ENCODE measurements at places on chromosomes 7 and 10.

- DNase-seq, result no peak
Measured at GRCh38 chr10:113441220-113441619, 111.6 kb upstream of the HABP2 start.

- no peak for DNase-seq
Measured at GRCh38 chr10:79202188-79203013, 133.6 kb downstream of the ZMIZ1 start.

DNA sequence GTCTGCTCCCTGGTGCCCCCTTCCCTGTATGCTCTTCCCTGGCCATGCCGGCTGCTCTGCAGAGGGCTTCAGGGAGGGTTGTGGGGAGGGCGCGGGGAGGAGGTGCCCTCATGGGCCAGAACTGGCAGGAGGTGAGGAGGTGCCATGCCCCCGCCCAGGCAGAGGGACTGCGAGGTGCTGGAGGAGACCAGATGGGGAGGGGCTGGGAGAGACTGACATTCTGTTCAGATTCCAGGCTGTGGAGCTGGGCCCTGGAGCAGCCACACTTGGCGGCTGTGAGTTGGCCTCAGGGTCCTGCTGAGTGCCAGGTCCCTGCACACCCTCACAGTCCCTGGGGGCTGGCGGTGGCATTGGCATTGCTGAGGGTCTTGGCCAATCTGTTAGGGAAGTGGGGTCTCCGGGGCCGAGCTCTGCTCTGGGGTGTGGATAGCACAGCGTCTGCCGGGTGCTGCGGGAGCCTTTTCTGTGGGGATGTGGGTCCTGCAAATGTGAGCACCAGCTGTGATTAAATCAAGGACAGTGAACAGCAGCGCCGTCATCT is 25.4 kb downstream of the INPP5A start:
- no peak for DNase-seq

DNA sequence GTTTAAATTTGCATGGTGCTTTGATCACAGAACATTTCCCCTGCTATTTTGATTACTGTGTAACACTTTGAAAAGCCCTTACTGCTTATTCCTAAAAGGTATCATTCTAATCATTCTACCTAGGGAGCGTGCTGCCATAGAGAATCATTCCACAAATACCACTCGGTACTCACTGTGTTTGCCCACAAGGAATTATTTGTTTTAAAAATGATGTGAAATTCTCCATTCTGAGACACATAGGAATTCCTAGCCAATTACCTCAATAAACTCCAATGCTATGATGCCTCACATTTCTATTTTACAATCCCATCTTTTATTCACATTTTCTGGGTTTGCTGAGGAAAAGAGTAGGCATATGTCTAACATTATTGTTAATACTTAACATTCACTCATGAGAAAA is 16.2 kb upstream of the TES start:
- DNase-seq, result no peak

GRCh38 chr10:78461333-78461732 is 427.7 kb downstream of the RPS24 start:
- no peak for DNase-seq

DNA sequence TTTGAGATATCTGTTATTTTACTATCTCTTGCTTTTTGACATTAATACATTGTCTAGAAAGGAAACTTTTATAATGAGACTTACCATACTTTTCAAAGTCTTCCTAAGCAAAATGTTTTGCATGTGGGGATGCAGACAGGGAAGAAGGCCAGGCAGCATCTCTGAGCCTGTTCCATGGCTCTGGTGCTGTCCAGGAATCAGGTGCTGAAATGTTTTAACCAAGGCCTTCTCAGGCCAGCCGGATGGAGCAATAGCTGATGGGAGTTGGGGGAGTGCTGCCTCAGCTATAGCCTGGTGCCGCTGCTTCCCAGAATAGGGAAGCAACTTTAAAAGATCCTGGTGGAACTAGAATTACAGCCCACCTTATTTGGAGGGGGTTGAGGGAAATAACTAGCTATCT is 38.5 kb downstream of the CRTAC1 start:
- DNase-seq, result no peak

GRCh38 chr10:97748116-97748515 is 11.2 kb downstream of the ZFYVE27 start:
- DNase-seq, result no peak

GRCh38 chr7:39567294-39567693 is 1.1 kb downstream of the YAE1 start:
- no peak for DNase-seq

DNA sequence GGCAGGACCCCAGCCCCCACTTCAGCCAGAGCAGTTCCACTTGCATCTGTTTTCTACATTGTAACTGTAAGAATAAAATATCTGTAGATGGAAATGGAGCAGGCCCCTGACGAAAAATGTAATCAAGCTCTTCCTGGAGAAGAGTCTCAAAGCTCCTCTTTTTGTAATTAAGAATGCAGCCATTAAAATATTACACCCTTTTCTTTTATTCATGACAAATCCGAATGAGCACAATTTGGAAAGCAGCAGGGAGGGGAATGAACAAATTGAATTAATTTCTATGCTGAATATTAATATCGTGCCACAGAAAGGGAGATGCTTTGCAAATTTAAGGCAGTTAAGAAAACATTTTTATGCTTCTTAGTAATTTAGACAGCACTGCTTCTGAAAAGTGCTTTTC is 24.8 kb upstream of the CAPZA2 start:
- no peak for DNase-seq

- no peak for DNase-seq
Measured at GRCh38 chr10:14683256-14683655, 91.4 kb downstream of the FAM107B start.

- DNase-seq, result no peak
Measured at GRCh38 chr10:75612904-75613684, 181.7 kb downstream of the LRMDA start.

DNA sequence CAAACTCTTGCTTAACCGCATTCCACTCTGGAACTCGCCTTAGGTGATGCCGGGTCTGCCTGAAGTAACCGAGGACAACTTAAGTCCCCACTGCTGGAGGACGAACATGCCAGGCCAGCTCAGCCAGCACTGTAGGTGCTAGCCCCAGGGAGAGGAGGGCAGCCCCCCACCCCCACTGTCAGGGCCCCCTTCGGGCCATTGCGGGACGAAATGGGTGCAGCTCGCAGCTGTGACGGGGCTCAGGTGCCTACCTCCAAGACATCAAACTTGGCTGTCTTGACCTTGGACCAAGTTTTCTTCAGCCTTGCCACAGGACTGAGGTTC is 60.4 kb downstream of the CSGALNACT2 start:
- no peak for DNase-seq

DNA sequence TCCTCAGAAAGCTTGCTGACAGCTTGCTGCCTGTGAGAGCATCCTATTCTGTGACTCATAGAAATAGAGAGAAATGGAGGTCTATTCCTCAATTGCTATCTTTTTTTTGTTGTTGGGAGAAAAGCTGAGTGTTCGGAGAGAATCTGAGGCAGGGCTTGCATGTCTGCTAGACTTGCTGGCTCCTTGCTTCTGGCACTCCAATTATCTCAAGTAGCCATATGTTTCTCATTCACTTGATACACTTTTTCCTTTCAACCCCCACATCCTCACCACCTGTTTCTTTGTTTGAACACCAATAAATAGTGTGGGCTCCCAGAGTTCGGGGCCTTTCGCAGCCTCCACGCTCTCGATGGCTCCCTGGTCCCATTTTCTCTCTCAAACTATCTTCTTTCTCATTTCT is 172.2 kb downstream of the SH2D4B start:
- DNase-seq, result no peak

DNA sequence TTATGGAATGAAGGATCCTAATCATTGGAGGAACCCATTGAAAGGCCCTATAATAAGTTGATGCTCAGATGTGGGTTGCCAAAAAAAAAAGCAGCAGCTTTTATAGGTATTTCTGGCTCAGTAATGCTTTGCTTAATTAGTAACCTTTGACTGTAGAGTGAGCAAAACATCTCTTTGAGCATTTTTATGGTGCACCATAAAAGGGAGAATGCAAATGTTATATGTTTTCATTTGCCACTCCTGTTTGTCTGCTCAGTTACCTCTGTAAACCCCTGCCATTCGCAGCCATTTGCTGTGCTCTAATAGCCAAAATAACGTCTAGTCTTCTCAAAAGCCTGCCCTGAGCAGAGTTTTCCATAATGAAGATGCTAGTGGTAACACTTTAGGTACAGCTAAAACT is 589.1 kb upstream of the FOXK1 start:
- DNase-seq, result no peak

DNA sequence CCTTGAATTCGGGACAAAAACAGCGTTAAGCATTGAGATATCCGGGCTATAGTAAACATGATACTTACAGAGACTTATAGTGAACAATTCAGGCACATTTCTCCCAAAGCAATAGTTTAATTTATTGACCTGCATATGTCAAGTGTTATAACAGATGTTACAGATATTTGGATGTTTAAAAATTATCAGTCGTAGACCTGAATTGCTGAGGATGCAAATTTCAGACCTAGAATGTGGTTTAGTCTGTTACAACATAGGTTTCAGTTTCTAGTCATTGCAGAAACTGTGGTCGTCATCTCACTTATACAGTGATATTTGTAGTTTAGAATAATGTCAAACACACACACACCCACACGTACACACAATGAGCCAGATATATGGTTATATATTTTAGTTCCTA is 85.2 kb downstream of the VTI1A start:
- no peak for DNase-seq
